ENCODE measurements at places on chromosomes 12 and 14.

- no peak for DNase-seq
Observed at GRCh38 chr14:37384870-37385596, 187.3 kb downstream of the MIPOL1 start.

DNA sequence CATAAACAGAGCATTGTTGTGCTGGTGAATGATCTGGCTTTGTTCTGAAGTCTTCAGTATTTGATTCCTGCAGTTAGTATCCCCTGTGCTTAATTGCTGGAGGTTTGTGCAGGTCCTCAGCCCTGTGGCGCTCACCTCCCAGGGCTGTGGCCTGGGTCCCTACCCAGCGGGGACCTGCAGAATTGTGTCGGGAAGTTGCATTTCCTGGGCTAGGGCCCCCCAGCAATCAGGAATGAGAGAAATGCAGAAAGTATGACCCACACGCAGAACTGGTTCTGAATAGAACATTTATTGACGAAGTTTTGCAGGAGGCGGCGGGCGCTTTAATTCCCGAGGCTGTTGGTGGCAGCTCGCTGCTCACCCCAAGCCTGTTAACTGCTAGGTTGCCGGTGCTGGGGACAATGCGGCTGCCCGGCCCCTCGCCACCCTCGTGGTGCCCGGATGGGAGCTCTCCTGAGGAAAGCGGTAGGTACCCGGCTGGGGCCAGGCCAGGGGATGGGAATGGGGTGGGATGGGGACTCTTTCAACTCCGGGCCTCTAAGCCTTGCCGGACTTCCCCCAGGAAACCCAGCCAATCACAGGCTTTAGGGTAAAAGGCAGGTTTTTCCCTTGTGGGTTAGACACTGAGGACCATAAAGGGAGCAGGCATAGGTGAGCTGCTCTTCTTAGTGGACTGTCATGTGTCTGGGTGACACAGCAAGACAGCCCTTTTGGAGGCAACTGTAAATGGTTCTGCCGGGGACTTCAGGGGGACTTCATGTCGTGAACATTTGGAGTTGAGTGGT lies 11.6 kb downstream of the PLEKHG3 start:
- peak; percentile 26 for DNase-seq

- no peak for DNase-seq
Observed at GRCh38 chr14:78851189-78851588, 681.0 kb downstream of the NRXN3 start.

- DNase-seq: no peak
Observed at GRCh38 chr12:39779768-39780340, 160.3 kb upstream of the ABCD2 start.

- DNase-seq: peak; percentile 53
Observed at GRCh38 chr14:65228956-65229747, 126.8 kb upstream of the MAX start.
